ENCODE measurements at places on chromosomes 6 and 20.

DNA sequence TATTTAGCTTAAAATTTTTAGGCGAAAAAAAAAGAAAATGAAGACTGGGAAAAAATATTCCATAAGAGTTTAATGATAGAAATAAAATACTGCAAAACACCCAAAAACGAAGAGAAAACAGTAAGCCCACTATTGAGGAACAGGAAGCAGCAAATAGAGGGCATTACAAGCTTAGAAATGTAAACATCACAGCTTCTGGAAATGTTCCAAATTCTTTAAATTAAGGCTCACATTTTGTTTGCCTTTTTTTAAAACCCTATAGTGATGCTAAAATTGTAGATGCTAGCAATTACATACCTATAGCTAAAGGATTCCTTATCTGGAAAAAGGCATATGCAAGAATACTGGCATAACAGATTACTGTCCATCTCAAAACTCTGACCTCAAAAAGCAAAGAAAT, 248.6 kb downstream of the KHDRBS2 start:
- no peaks in the 10 kb centered on the region for H3K4me1 ChIP-seq
- no peak overlapping the region for H3K27ac ChIP-seq
- no peaks in the 10 kb centered on the region for H3K27me3 ChIP-seq
- no peaks in the 10 kb centered on the region for H3K36me3 ChIP-seq
- H3K4me3 ChIP-seq, result no peak overlapping the region
- no peak for DNase-seq

- DNase-seq, result no peak
- H3K4me3 ChIP-seq, result no peak overlapping the region
- no peaks in the 10 kb centered on the region for H3K36me3 ChIP-seq
- H3K27ac ChIP-seq, result no peak overlapping the region
Measured at GRCh38 chr20:36883977-36884535, 8.1 kb downstream of the TLDC2 start.

DNA sequence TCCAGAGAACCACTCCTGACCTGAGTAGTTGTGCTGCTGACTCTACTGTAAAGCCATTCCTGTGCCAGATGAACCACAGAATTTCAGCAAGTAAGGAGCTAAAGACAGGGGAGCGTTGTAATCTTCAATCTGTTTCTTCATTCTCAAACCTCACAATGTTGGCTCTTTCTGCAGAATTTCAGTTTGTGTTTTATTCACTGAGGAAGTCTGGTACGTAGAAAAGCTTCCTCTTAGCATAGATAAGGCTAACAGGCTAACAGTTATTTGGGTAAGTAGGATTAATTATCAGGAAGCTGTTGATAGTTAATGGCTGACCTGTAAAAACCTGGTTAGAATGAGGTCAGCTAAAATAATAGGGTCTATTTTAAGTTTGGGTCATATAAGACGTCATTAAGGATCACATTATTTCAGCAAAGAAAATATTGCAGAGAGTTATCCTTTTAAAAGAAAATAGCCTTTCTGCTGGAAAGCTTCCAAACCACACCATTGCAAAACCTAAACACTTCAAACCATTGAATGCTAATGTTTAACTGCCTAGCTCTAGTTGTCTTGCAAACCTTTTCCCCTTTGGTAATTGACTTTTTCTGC, 14.1 kb upstream of the TENT5A start:
- H3K4me1 ChIP-seq, result peaks cover 5% of the 10 kb centered on the region
- DNase-seq, result no peak
- no peaks in the 10 kb centered on the region for H3K36me3 ChIP-seq
- no peak overlapping the region for H3K27ac ChIP-seq
- no peaks in the 10 kb centered on the region for H3K27me3 ChIP-seq
- H3K4me3 ChIP-seq, result no peak overlapping the region

- no peaks in the 10 kb centered on the region for H3K4me1 ChIP-seq
- no peaks in the 10 kb centered on the region for H3K36me3 ChIP-seq
- H3K27me3 ChIP-seq, result no peaks in the 10 kb centered on the region
Measured at GRCh38 chr6:156185113-156185512, 592.1 kb upstream of the ARID1B start.

DNA sequence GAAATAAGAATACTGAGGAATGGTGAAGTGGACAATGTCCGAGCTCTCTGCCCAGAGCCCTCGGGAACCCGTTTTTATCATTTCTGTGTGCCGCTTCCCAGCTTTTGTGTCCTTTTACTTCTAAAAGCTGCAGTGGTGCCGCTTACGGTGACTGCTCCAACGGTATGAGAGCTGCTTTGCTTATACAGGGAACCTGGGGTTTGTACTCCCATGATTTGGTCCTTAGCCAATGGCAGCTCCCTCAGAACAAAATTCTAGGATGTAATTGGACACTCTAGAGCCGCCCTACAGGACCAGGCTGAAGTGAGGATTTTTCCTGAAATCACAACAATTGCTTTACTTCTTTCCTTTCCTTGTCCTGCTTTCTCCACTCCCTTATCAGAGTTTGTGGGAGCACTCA, 24.2 kb upstream of the PCSK2 start:
- no peaks in the 10 kb centered on the region for H3K36me3 ChIP-seq
- no peak overlapping the region for H3K27ac ChIP-seq
- no peak overlapping the region for H3K4me3 ChIP-seq

DNA sequence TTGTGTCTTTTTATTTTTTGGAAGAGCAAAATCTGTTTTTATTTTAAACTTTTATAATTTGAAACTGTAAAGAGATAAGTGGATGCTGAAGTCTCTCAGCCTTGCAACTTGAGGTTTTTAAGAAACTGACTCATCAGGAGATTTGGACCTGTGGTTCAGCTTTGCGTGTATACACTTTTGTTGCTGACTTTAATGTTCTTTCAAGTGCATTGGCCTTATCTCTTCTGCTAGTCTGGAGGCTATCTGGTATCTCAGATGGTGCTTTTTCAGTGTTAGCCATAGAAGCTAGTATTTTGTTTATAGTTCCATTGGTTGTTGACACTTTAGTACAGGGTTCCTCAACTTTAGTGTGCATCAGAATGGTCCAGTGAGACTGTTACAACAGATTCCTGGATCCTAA, 504.0 kb upstream of the SPTLC3 start:
- H3K27me3 ChIP-seq, result no peaks in the 10 kb centered on the region
- no peaks in the 10 kb centered on the region for H3K4me1 ChIP-seq
- no peak overlapping the region for H3K4me3 ChIP-seq
- H3K36me3 ChIP-seq, result no peaks in the 10 kb centered on the region
- H3K27ac ChIP-seq, result no peak overlapping the region
